ENCODE measurements at places on chromosomes 2 and 18.
A peak's percentile ranks its signal among the peaks of the same experiment; 100 is the strongest.

DNA sequence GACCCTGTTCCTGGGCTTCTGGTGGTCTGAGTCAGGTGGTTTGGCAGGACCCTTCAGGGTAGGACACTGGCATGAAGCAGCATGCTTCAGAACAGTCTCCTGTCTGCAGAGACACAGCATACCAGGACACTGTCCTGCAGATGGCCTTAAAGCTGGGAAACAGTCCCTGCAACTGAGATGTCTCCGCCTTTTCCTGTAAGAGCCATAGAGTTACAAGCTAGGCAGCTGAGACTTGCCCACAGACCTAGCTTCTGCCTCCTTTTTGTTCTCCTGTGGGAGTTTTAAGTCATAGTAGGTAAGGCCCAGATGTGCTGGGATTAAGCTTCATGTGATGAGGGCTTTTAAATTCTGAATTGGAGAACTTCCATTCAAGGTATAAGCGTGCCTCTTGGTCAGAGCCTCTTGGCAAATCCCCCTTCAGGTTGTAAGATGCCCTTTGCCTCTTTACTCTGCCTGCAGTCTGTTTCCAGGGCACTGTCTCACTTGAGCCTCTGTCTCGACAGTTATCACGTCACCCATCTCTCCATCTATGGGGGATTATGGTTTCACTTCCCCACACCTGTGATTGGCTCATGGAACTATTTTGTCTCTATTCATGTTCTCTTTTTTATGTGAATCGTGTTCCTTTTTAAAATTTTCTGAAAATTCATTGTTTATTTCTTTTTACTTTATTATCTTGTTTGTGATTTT is 51.8 kb downstream of the COA5 start:
- DNase-seq = no peak

- no peak for DNase-seq
Measured at GRCh38 chr18:12515550-12515949, 107.8 kb downstream of the PRELID3A start.

DNA sequence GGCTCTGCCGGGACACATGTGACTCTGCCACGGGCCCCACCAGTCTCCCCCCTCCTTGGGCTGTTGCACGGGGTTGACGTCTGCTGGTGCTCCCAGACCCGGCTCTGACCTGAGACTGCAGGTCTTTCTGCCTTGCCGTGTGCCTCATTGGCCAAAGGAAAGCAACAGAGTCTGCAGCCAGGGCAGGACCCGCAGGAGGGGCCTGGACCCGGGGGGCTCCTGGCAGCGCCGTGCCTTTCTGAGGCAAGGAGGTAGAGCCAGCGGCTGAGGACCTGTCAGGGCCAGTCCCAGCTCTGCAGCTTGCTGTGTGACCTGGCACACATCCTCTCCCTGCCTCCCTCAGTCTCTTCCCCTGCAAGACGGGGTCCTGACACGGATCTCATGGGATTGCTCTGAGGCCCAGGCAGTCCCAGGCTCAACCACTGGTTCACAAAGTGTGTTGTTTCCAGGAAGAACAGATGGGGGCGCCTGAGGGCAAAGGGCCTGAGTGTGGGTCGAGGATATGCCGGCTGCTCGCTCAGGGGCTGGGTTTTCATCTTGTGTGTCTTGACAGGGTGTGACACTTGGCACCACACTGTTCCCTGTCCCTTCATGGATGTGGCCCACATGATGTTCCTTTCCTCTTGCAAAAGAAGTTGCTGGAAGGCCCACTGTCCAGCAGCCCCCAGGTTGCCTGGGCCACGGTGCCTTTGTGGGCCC is 9.0 kb downstream of the CAPN10 start:
- no peak for DNase-seq

DNA sequence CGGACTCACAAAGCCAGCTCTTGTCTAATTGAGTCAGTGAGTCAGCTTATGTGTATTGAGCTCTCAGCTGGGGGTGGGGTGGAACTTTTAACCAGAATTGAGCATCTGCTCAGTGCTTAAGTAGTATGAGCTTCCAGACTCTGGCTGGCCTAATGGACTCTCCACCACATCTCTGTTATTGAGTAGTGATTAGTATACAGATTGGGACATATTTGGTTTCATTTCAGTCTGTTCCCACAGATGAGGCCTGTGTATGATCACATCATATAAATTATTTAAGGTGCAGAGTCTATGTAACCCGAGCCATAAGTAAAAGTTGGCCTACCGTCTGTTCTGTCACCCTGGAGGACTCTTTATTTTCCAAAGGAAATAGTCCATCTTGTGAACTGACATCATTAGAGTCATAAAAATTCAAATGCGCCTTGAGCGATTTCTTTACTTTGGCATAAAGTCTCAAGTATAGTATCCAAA is 152.1 kb downstream of the THSD7B start:
- no peak for DNase-seq

DNA sequence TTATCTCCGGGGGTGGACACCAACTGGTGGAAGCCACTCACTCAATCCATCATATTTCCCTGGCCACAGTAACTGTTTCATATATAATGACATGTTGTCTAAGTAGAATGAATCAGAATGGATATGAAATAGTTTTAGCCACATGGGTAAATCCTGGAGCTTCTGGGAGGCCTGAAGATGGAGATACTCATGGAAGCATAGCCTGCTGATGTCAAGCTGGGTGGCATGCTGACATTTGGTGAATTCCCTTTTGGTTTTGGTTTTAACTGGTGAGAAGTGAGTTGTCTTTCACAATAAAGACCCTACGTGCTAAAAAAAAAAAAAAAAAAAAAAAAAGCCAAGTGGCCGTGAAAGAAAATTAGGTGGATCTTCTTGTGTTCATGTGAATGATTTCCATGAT is 105.3 kb upstream of the ITGA6 start:
- no peak for DNase-seq

GRCh38 chr2:220269367-220269766 is 641.9 kb downstream of the SLC4A3 start:
- no peak for DNase-seq

DNA sequence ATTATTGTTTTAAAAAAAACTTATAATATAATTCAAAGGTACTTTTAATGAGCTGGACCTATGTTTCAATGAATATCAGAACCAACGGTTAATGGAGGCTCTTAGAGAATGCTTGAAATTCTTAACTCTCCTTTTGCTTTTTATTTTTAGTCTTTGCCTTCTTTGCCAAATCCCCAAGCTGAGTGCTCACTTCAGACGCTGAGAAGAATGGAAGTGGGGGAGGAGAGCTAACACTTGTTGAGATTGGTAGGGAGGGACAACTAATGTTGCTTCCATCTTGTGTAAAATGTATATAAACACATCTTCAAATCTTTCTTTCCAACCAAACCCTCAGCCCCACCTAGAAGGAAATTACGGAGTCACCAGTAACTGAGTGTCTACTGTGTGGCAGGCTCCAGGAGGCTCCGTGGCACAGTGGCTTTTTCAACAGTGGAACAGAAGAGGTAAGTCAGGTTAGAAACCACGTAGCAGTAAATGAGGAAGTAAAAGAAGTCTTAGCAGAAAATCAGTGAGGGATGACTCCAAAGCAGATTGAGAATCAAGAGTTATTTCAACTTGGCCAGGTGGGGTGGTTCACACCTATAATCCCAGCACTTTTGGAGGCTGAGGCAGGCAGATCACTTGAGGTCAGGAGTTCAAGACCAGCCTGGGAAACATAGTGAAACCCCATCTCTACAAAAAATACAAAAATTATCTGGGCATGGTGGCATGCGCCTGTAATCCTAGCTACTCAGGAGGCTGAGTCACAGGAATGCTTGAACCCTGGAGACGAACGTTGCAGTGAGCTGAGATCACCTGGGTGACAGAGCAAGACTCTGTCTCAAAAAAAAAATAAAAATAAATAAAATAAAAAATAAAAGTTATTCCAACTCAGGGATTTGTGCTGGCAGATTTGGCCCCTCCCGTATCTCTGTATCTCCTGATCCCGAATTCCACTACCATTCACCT is 45.0 kb upstream of the CREB1 start:
- no peak for DNase-seq

GRCh38 chr18:8602040-8602439 is 7.2 kb upstream of the RAB12 start:
- no peak for DNase-seq

DNA sequence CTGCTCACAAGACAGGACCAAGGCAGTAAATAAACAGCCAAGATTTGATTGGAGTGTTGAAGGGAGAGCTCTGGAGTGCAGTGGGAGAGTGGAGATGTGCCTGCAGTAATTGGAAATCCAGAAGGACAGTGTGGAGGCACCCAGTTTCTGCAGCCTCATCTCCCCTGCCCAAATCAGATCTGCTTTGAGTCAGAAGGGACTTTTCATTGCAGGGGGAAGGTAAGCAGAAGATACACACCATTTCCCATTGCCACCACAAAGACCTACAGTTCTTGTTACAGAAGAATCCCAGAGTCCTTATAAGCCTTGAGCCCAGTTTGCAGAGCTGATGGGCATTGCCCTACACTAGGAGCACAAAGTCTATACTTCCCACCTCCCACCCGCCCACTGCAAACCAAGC is 27.2 kb upstream of the GCFC2 start:
- no peak for DNase-seq

GRCh38 chr2:241796610-241797138 is 12.3 kb upstream of the NEU4 start:
- DNase-seq = no peak

- DNase-seq = no peak
Measured at GRCh38 chr2:86393521-86394491, 47.4 kb upstream of the KDM3A start.

GRCh38 chr2:160741271-160741670 is 247.7 kb upstream of the RBMS1 start:
- DNase-seq = no peak

DNA sequence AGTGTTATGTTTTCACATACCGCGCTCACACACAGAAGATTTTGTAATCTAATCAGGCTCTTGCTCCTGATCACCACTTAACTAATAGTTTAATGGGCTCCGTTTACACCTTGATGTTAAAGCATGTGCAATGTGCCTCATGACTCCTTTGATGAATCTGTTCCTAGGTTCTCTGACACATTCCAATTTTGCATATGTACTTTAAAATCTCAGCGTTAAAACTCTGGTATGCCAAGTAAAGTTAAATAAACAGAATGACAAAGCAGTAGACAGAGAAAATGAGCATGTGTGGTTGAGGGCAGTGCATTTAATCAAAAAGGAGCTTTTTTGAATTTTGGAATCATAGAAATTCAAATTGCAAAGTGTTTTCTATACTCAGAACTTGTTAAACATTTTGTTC is 96.4 kb downstream of the TCF4 start:
- no peak for DNase-seq

- DNase-seq = peak; percentile 13
Measured at GRCh38 chr2:190511104-190511503, 23.4 kb downstream of the NEMP2 start.

DNA sequence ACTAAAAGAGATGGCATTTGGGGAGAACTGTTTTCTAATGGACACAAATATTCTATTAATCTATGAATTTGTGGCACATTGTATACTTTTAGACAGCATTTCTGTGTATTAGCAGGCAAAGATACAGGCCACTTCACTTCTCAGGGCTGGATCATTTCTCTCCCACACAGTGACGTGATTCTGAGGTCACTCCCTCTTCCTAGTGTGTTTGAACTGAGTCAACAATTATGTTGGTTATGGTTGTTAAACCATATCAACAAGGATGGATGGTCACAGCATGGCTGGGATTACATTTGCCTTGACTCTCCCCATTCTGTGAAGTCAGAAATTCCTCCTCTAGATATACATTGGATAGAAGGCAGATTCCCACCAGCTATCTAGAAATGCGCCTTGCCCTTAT is 11.6 kb downstream of the NOSTRIN start:
- DNase-seq = peak; percentile 43

- no peak for DNase-seq
Measured at GRCh38 chr2:143745060-143745459, 615.8 kb downstream of the ARHGAP15 start.

DNA sequence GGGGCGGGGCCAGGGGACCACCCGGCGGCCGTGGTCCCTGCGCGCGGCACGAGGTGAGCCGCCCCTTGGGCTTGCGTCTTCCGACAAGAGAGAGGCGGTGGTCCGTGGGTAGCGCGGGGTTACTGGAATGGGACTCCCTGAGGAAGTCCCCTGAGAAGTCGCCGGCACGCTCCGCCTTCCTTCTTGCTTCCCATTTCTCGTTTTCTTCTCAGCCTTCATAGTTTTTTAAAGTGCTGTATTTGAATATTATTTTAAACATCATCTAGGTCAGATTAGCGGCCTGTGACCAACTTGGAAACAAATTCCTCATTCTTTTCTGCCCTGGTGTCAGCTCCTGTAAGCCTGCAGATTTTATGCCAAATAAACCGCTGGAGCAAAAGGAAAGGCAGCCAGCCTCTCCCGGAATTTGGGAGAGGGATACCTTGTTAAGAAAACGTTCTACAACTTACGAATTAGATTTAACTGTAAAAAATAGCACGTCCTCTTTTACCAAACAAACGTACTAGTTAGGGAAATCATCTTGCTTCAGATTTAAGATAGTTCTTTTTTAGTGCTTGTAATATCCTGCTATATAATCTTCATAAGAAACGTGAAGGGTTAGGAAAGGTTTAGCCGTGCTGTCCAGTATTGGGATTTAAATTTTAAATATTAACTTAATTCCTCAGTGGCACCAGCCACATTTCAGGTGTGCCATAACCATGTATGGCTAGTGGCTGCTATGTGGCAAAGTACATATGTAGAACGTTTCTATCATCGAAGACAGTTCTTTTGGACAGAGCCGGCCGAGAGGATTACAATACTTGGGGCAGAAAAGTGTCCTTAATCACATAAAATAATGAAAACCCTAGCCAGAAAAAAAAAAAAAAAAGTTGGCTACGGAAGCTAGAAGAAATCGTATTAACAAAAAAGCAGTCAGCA is 628 bp upstream of the PTPN2 start:
- no peak for DNase-seq

DNA sequence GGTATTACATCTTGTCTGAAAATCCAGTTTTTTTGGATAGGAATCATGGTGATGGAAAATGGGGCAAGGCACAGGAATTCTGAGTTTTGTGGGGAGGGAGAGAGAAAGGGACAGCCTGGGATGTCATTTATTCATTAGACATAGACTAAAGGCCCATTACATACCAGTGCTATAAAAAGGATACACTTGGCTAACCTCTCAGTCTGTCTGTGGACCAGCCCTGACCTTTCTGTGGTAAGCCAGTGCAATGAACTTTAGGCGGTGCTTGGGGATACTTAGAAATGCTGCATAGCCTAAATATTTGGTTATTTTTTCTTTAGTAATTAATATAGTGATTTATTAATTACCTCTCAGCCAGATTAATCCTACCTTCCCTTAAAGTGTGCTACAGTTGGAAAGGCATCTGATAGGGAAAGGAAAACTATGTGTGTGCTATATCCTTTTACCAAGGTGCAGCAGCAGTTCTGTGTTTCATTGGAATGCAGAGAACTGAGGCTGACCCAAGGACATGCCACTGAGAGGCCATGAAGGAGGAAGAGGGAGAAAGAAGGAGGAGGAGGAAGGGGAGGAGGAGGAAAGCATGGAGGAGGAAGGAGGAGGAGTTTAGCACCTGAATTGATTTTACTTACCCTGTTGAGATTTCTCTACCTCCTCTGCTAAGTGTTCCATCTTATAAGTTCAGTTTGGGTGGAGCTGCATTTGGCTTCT is 37.5 kb downstream of the KCNS3 start:
- no peak for DNase-seq

- DNase-seq = no peak
Measured at GRCh38 chr18:66111018-66111417, 360.2 kb downstream of the CDH7 start.

Measured in HFFc6 (cell line).